Effector memory CD8-positive, alpha-beta T cell (primary cell): ENCODE measurements at places on chromosomes 2 and 18.

- H3K27ac ChIP-seq = no peak overlapping the region
- H3K4me3 ChIP-seq = no peak overlapping the region
- H3K4me1 ChIP-seq = peaks cover 5% of the 10 kb centered on the region
- DNase-seq = no peak
- H3K27me3 ChIP-seq = no peaks in the 10 kb centered on the region
Measured at GRCh38 chr2:200873560-200873959, 9.1 kb upstream of the CLK1 start.

DNA sequence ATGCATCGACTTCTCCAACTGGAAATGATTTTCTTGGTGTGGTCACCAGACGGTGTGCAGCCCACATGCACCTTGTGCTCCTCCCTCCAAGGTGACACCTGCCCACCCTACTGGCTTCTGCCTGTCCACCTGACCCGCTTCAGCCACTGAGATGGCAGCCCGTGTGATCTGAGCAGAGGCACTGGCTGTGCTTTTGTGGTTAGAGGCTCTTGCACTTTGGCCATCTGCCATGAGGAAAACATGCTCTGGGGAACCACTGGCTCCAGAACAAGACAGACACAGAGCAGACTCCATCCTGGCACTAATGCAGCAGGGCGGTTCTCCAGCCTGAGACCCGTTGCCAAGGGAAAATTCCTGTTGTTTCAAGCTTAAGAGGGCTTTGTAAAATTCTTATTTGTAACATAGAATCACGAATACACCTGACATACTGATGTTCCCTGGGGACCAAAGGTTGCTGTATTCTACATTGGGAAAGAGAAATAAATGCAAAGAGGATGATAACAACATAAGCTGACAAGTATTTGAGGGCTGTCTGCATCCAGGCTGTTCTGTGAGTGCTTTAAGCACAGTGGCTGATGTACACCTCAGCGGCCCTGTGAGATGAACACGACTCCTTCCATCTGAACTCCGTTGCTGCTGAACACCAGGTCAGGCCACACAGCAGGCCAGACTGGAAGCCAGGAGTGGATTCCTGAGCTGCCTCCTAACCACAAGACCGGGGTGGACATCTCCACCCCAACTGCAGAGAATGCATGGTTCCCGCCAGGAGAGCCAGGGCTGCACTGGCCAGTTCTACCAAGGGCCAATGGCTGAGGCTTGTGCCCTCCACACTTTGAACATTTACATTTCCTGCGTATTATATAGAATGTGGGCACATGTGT lies 820.4 kb downstream of the GALR1 start:
- H3K36me3 ChIP-seq = no peaks in the 10 kb centered on the region
- no peak overlapping the region for H3K27ac ChIP-seq
- no peaks in the 10 kb centered on the region for H3K27me3 ChIP-seq
- no peak for DNase-seq
- H3K4me3 ChIP-seq = no peak overlapping the region

- H3K27ac ChIP-seq = peak overlapping the region; percentile 54
- no peak for DNase-seq
- H3K4me1 ChIP-seq = no peaks in the 10 kb centered on the region
- no peak overlapping the region for H3K4me3 ChIP-seq
- H3K27me3 ChIP-seq = peaks cover 12% of the 10 kb centered on the region
Measured at GRCh38 chr2:64626146-64626809, 27.4 kb downstream of the SERTAD2 start.

DNA sequence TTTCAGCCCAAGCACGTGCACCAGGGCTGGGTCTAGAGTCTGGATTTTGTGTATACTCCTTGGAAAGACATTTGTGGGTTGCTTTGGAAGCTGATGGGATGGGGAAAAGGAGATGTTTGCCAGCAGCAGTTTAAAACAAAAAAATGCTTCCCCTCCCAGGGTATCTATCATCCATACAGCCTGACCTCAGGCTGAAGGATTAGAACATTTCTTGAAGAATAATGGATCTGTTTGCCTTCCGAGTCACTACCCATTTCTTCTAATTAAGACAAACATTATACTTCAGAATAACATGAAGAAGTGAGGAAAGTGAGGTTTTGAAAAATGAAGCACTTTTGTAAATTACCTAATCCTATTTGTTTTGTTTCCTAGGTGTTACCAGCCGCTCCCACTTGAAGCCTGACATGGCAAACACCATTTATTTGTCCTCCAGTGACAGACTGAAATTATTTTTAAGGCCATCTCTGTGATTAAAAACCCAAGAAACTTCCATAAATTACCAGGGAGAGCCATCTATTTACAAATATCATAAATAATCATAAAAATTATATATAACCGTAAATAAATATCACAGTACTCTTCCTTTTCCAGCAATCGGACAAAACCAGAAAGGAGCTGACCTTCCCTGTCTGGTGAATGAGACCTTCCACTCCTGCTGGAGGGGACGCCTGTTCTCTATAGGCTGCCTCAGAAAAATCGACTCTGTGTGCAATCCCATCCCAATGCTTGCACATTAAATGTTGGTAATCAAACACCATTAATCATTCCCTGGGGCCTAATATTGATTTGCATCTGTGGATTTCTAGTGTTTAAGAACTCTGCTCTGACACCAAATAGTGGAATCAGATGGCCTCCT lies 106.8 kb downstream of the C1D start:
- H3K4me1 ChIP-seq = peaks cover 2% of the 10 kb centered on the region
- peaks cover 35% of the 10 kb centered on the region for H3K27me3 ChIP-seq
- H3K4me3 ChIP-seq = no peak overlapping the region
- no peak for DNase-seq
- no peaks in the 10 kb centered on the region for H3K36me3 ChIP-seq

DNA sequence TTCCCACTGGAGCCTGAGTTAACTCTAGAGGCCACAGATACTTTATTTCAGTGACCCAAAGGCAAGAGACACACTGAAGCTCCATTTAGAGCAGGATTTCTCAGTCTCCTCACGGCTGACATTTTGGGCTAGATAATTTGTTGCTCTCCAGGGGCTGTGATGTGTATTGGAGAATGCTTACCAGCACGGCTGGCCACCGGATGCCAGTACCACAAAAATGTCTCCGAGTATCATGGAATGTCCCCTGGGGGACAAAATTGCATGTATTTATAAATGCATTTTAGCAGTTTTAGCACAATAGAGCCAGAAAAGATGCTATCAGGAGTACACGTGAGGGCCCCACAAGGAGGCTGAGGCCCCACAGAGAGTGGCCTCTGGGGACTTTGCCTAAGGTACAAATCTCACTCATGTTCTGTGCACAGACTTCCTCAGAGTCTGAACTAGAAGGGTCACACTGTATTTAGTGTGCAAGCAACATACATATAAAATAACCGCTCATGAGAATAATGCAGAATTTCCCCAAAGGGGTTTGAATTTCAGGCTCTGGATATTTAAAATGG lies 20.5 kb upstream of the DCC start:
- no peaks in the 10 kb centered on the region for H3K36me3 ChIP-seq
- DNase-seq = no peak

DNA sequence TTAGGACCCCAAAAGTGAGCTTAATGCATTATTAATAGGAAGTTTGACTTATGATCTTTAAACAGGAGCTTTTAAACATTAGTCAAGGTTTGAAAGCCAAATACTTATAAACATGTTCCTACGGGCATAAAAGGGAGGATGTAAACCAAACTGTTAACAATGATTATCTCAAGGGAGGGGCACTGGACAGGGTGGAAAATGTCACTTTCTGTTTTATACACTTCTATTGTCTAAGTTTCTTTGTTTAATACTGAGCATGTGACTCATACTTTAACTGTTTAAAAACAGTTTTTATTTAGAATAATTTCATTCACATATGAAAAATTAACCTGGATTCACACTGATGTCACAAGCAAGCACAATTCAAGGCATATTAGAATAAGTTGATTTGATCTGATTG lies 18.3 kb upstream of the ITGA6 start:
- no peak overlapping the region for H3K27ac ChIP-seq
- no peak overlapping the region for H3K4me3 ChIP-seq
- no peaks in the 10 kb centered on the region for H3K27me3 ChIP-seq
- no peaks in the 10 kb centered on the region for H3K4me1 ChIP-seq
- H3K36me3 ChIP-seq = no peaks in the 10 kb centered on the region

- no peak overlapping the region for H3K27ac ChIP-seq
- H3K27me3 ChIP-seq = no peaks in the 10 kb centered on the region
- H3K36me3 ChIP-seq = no peaks in the 10 kb centered on the region
- H3K4me3 ChIP-seq = no peak overlapping the region
- H3K4me1 ChIP-seq = no peaks in the 10 kb centered on the region
- DNase-seq = no peak
Measured at GRCh38 chr18:41372046-41372665, 582.9 kb upstream of the PIK3C3 start.

DNA sequence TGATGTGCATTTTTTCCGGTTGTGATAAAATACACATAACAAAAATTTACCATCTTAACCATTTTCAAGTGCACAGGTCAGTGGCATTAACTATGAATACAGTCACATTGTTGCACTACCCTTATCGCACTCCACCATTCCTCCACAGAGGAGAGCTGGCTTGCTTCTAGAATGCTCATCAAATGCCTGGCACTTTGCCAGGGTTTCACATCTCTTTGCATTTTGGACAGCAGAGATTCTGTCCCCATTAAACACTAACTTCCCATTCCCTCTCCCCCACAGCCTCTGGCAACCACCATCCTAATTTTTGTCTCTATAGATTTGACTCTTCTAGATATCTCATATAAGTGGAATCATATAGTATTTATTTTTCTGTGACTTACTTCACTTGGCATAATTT lies 165.0 kb downstream of the ASB1 start:
- no peak overlapping the region for H3K4me3 ChIP-seq
- H3K4me1 ChIP-seq = no peaks in the 10 kb centered on the region
- H3K27ac ChIP-seq = no peak overlapping the region
- peaks cover 21% of the 10 kb centered on the region for H3K27me3 ChIP-seq
- no peak for DNase-seq
- no peaks in the 10 kb centered on the region for H3K36me3 ChIP-seq
